ENCODE measurements at places on chromosomes 6 and 20.

GRCh38 chr6:164148788-164149187 lies 734.3 kb downstream of the QKI start:
- DNase-seq, result no peak

- no peak for DNase-seq
Measured at GRCh38 chr20:22402550-22402949, 181.8 kb downstream of the FOXA2 start.

DNA sequence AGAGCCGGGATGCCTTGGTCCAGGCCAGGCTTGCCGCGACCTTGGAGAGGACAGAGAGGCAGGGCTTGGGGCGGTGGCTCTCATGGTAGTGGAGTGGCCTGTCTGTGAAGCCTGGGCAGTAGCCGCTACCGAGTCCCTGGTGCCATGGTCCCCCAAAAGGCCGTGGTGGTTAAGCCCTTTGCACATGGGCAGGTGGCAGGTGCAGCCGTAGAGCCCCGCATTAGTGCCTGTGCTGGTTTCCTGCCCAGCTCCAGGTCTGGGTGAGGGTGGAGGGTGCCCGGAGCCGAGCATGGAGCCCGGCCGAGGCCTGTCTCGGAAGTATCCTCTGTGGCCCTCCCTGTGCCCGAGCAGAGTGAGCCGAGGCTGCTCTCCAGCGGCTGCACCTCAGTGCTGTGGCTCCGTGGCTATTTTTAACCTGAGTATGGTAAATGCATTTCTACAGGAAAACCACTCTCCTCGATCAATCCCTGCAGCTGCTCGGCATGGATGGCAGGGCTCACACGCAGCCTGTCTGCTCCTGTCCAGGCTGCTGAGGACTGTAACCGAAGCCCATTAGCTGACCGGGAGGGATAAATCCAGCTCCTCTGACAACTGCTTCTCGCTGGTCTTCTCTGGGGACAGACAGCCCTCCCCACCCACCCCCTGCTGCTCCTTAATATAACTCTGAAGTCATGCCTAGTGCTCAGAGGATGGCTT lies 36.3 kb upstream of the GATA5 start:
- no peak for DNase-seq

- DNase-seq, result no peak
Measured at GRCh38 chr6:89506716-89507617, 74.0 kb downstream of the ANKRD6 start.

DNA sequence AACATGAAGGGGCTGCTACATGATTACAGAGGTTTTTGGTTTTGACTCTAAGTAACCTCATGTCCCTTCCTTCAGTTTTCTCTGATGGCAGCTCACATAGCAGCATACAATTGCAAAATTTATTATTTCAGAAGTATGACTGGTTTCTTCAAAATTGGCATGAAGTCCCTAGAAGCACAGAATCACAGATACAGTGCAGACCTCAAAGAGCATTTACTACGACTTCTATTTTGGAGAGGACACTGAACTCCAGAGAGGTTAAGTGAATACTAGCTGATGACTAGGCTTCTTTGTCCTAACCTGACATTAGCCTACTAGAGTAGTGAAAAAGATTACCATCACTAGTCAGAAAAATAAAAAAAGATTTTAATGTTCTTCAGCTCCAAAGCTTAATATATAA lies 664.3 kb downstream of the RFPL4B start:
- no peak for DNase-seq
